CD8-positive, alpha-beta T cell (primary cell): ENCODE measurements at places on chromosomes 4 and X.

- DNase-seq: no peak
Observed at GRCh38 chr4:83618431-83618830, 82.5 kb downstream of the GPAT3 start.

DNA sequence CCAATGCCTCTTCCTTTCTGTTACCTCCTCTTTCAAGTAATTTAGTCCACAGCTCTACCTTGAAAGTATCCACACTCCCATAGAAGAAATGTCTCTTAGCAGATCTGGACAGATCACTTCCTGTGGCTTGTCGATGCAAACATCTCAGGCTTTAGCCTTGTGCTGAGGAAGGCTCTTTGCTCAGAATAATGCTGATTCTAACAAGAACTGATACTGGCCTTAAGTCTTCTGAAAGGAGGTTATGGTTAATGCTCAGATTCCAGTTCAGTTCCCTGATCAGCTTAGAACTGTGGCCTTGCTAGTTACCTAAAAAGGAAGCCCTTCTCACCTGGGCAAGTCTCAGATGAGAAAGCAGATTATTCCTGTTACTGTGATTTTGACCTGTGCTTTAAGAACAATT lies 230.1 kb upstream of the FAT4 start:
- DNase-seq: no peak

- no peak for DNase-seq
Observed at GRCh38 chr4:176309772-176310171, 10.0 kb upstream of the SPCS3 start.

DNA sequence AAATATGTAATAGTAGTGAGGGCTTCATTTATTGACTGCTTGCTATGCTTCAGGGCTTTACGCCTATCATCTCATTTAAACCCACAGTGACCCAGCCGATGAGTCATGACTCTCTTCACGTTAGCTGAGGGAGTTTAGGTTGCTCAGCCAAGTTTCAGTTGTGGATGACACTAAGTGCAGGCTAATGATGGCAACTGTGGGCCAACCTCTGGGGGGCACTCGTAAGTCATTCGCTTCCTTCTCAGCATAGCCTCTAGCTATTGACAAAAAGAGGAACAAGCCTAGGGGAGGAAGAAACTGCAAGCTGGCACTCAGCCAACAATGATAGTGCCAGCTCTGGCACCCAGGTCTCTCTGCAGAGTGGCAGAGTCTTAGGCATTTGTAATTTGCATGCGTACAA lies 325.0 kb downstream of the ARHGAP10 start:
- peak; percentile 46 for DNase-seq

DNA sequence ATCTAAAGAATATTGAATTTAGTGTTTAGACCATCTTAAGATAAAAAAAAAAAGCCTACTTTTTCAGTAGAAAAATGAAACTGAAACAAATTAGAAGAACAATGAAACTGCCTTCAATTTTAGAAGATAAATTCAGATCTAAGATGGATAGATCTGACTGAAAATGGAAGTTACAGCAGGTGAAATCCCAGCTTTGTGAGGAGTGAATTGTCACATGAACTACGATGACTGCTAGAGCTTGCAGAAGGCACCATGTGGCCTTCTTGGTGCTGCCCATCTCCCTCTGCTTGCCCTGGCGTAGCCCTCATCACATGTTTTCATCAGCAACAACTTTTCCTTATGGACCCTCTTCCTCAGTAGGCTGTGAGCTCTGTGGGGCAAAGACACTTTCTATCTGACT lies 51.4 kb upstream of the EMCN start:
- no peak for DNase-seq

DNA sequence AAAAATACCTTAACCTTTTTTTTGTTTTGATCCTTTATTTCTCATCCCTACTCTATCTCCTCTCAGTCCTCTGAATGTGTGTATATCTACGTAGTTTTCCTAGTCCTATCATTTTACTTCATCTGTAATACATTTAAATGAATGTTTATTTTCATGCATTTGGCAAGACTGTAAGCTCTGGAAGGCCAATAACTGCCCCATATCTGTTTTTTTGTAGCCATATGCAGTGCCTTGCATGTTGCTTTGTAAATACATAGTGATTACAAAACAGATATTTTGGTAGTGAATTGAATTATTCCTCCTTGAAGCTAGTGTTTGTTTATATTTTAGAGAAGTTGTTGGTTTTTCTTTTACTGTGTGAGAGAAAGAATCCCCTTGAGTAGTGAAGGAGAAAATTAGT lies 450.2 kb downstream of the PCDH18 start:
- no peak for DNase-seq

- no peak for DNase-seq
Observed at GRCh38 chrX:2829469-2830246, 928 bp downstream of the GYG2 start.

- no peak for DNase-seq
Observed at GRCh38 chr4:89640620-89641366, 196.2 kb downstream of the SNCA start.

DNA sequence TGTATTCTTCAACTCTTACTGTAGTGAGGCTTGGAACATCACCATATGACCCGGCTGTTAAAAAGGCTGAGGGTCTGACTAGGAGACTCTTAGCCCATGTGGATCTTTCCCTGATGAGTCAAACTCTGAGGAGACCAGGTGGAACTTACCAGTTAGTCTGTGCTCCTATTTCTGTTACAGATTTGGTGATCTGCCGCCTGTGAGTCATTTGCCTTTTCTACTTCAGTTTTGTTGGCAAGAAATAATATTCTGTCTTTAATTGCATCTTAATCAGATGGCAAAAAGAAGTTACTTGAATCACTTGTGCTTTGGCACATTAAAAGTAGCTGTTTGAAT lies 48.4 kb downstream of the MTM1 start:
- DNase-seq: no peak

- DNase-seq: no peak
Observed at GRCh38 chr4:108838451-108838850, 75.6 kb upstream of the ETNPPL start.

- no peak for DNase-seq
Observed at GRCh38 chrX:47645530-47645929, 4.8 kb downstream of the ELK1 start.

DNA sequence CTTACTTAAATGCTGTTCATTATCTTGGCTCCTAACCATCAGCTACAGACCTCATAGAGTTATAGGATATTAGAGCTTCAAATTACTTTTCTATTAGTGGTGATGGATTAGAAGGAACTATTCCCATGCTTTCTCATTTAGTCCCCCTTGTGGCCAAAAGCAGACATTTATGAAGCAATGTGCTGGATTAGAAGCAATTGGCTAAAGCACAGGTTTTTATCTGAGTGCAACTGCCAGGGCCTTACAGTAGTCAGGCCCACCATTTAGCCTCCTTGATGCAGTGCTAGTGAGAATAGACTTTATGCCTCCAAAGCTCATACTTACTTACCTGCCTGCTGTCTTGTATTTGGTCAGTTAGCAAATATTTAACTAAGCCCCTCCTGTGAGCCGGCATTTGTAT lies 93.0 kb downstream of the TSPAN7 start:
- no peak for DNase-seq

GRCh38 chr4:168725930-168726329 lies 229.1 kb downstream of the PALLD start:
- no peak for DNase-seq

GRCh38 chrX:24877854-24878650 lies 137.7 kb downstream of the ARX start:
- no peak for DNase-seq

GRCh38 chrX:120334603-120335002 lies 23.3 kb upstream of the TMEM255A start:
- no peak for DNase-seq

DNA sequence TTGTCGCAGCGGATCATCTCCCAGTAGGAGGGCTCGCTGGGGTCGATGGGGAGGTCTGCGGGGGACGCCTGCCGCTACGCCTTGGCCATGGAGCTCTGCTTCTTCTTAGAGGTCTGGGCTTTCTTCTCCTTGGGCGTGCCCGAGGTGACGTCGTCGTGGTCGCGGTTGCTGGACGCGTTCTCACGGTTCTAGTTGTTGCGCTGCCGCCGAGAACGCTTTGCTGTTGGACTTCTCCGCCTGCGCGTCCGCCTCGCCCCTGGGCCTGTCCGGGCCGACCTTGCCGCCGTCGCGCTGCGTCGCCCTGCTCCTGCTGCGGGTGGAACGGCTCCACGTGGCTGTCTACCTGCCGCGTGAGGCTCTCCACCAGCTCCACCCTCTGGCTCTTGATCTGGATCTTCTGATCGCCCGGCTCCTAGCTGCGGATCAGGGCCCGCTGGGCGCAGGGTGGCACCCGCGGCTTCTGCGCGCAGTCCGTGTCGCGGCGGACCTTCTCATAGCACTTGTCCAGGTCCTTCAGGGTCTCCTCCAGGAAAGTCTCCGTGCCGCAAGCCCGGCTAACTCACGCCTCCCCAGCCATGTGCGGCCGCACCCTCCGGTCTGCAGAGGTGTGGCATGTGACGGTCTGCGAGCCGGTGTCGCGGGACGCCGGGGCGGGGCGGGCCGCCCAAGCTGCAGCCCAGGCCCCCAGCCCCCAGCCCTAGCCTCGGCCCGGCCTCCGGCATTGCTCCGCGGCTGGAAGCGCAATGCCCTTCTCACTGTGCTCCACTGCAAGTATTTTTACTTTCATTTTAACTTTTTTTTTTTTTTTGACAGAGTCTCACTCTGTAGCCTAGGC lies 40.5 kb upstream of the OGT start:
- peak; percentile 29 for DNase-seq

GRCh38 chr4:152643153-152644035 lies 36.4 kb downstream of the TMEM154 start:
- no peak for DNase-seq

DNA sequence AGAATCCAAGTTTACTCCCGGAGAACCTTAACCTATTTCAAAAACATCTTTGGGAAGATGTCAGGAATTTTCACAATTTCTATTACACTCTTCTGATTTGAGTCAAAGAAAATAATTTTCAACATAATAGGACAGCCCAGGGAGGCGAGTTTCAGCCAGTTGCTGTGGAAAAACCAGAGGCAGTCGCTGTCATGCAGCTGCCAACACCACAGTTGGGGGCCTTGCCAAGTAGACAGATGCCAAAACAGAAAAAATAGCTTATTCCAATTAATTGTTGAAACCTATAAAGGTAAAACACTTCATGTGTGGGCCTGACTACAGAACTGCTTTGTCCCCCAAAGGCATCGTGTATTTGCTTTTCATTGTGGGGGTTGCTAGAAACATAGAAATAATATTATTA lies 225.8 kb downstream of the DMD start:
- DNase-seq: no peak

GRCh38 chr4:25821899-25822298 lies 40.9 kb downstream of the SEL1L3 start:
- DNase-seq: no peak

DNA sequence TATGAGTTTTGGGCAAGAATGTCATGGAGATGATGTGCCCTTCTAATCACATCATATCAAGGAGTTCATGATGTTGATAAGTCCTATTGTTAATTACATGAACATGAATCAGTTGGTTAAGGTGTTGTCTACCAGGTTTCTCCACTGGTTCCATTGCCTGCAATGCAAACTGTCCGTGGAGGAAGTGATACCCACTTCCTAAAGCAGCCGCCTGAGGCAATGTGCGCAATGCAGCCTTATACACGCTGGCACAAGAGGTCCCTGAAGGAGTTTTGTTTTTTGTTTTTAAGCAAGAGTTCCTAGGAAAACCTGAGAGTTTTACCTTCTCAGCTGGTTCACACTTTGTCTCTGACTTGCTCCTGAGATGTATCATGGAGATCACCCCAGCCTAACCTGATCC lies 5.9 kb upstream of the GPKOW start:
- no peak for DNase-seq

DNA sequence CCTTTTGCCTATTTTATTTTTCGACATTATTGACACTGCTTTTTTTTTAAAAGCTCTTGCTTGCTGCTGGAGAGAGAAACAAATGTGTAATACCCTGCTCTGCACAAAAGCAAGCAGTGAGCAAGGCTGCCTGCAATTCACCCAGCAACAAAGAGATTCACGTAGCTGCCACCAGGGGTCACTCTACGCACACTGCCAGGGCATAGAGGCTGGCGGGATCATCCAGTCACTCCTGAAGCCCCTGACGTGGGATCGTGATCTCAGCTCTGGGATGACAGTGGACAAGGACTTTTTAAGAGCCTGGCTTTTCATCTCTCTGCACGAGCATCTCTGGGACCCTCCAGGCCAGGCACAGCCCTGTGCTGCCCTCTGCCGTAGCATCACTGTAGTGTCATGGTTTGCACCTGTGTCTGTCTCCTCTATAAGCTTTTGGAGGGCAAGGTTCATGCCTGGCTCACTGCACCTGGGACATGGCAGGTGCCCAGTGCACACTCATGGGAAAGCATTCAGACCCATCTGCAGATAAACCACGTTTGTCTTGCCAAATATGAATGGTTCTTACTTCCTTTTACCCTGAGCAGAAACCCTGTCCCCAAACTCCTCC lies 19.8 kb downstream of the C4orf50 start:
- DNase-seq: peak; percentile 25

DNA sequence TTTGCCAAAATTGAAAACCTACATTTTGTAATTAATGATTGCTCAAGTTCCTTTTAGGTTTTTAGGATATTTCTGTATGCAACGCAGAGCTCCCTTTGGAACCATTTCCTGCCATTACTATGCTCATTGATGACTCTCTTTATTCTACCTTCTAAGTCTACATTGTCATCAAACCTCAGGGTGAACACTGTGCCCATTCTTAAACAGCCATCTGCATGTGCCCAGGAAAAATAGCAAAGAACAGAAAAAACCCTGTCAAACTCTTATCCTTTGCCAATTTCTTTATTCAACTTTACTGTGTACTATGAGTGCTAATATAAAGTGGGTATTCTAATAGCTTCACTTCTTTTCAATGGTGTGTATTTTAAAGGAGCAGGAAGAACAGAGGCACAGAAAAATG lies 1455.9 kb downstream of the ADGRL3 start:
- DNase-seq: no peak

- DNase-seq: no peak
Observed at GRCh38 chr4:97645071-97645821, 498.0 kb downstream of the STPG2 start.

- no peak for DNase-seq
Observed at GRCh38 chr4:7811536-7812191, 128.0 kb downstream of the AFAP1 start.

GRCh38 chr4:170088716-170089115 lies 1.0 kb downstream of the AADAT start:
- no peak for DNase-seq

GRCh38 chr4:174117445-174117844 lies 166.0 kb downstream of the FBXO8 start:
- DNase-seq: no peak

DNA sequence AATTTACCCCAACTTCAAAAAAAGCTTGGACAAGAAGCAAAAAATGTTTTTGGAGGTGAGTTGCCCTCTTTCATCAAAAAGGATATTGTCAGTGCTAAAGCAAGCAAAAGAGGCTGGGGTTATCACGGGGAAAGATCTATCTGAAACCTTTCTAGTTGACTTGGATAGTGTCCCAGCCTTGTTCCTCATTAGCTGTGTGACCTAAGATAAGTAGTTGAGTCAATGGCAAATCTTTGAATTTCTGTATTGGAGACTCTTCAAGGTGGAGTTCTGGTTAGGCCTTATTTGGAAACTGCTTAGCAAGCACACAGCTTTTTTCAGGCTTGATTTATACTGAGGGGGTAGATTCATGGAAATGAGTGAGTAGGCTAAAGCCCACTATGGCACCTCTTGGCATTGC lies 271.6 kb downstream of the GRIA3 start:
- DNase-seq: no peak
